Astrocyte (in vitro differentiated cells and primary cell): ENCODE measurements at places on chromosomes 3 and 15. TPM values are rescaled to one million over a fixed set of nuclear protein-coding genes. Genes with fewer than 3 reads are reported as not detected.
A peak's percentile ranks its signal among the peaks of the same experiment; 100 is the strongest.

DNA sequence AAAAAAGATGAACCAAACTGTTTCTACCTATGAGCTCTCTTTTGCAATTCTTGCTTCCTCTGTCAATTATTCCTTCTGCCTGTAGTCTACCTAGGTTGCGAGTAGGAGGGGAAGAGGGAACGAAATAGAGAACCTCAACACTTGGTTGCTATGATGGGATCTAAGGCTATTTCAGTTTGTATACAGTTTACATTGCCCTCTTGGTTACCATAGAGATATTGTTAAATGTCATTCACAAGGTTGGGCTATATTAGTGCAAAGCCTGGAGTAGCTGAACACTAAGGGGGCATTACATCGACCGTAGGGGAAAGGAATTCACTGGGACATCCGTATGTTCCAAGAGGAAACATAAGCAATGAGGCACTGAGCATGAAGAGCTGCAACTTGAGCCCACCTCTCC, 276.9 kb downstream of the GBE1 start:
- no peak for DNase-seq

DNA sequence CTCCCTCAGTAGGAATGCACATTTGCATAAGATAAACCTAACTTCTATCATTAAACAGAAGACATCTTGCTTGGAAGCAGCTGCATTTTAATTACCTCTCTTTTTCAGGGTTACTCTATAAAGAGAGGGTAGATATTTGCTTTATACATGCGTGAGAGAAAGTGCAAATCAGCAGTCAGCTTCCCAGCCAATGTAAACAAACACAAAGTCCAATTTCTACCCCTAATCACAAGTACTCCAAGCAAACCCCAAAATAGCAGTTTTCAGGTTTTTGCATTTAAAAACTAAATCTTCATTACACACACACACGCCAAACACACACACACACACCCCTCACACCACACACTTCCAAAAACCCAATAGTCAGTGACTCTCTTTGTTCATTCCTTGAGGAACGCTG, 303.9 kb upstream of the ALCAM start:
- DNase-seq: peak; percentile 16

DNA sequence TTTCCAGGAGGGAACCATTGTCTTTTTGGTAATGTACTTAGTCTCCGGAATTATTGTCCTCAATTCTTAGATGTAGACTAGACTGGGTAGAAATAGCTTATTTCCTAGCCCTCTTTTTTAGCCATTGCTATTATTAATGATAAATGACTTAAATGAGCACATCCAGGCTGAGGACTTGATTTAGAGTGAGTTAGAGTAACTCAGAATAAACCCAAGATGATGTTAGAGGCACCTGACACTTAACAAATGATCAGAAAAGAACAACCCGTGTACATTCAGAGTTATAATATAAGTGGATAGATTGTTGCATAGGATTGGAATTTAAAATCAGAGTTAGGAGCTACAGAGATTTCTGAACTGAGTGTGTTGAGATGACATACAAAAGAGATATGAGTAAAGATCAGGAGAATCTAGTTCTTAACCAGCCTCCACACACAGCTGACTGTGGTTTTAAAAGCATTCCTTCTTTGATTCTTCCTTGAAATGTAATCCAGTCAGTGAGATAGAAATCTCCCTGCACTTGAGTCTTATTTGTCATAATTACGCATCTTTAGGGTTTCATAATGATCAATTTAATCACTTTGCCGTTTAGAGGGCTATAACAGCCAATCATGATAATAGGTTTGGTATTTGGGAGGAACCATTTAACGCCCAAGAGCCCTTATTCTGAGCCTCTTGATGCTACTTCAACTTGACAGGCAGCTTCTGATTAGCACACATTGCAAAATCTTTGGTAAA, 366.5 kb downstream of the GAP43 start:
- DNase-seq: peak; percentile 95

The FBXO40 gene
- not detected in 2 replicates for total RNA-seq

DNA sequence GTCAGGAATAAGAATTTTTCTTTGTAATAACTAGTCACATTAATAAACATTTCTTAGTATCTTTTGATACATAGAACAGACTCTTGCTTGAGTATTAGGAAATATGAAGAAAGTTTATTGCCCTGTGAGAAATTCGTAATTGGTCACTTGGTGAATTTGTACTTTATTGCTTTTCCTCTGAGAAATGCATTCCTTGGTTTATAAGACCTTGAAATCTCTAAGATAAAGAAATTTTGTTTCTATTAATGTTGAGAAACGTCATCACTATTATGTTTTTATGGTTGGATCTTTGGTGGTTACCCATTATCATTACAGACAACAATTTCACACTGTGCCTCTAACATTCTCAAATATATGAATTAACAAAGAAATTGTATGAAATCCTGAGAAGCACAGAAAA, 652.0 kb upstream of the NECTIN3 start:
- peak; percentile 4 for DNase-seq

DNA sequence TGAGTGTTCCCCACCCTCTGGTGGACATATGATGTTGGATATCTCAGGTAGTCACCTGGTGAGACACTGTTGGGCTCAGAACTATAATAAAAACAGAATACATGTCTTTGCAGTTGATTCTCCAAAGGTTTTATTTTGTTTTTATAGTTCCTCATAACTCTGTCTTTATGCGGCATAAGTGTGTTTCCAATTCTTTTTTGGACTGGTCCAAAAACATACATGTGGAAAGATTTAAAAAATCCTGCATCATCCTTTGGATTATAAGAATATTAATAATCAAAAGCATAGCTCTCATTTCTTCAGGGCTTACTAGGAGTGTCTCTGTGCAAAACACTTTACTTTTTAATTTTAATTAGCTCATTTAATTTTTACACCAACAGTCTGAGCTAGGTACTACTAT, 71.0 kb upstream of the ANKRD34C start:
- no peak for DNase-seq

GRCh38 chr15:42367041-42367440, 7.7 kb downstream of the CAPN3 start:
- no peak for DNase-seq

DNA sequence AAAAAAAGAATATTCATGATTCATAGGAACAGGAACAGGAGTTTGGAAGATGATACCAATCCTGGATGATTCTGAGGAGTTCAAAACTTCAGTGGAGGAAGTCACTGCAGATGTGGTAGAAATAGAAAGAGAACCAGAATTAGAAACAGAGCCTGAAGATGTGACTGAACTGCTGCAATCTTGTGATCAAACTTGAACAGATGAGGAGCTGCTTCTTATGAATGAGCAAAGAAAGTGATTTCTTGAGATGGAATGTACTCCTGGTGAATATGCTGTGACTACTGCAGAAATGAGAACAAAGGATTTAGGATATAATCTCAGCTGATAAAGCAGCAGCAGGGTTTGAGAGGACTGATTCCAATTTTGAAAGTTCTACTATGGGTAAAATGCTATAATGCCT, 72.7 kb downstream of the GSK3B start:
- peak; percentile 36 for DNase-seq

GRCh38 chr3:13508496-13508895, 28.4 kb downstream of the HDAC11 start:
- no peak for DNase-seq

The ASB14 gene
- not detected in 2 replicates for total RNA-seq

GRCh38 chr3:155704771-155705559, 39.9 kb downstream of the PLCH1 start:
- DNase-seq: peak; percentile 68

The BTBD1 gene
- total RNA-seq: 60.3 and 61.1 TPM in 2 replicates

DNA sequence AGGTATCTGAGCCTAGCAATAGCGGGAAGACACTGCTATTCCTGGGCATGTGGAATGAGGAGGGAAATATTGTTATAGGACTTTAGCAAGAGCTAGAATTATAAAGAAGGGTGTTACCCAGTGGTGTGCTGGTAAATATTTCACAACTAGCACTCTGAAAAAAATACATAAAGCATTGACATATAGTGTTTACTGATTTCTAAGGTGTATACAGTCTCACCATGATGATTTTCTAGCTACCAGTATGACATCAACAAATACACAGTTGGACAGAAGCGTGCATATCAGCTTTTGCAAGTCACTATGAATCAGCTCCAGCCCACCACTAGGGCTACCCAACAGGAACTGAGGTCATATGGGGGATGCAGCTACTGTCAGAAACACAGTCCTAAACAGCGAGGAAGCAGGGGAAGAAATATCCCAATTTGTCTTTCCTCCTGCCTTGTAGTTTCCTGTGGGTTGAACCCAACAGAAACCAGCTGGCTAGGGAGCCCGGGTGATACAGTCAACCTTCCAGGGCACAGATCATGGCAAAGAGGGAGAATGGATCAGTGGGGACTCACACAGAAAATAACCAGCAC, 39.6 kb downstream of the HGD start:
- peak; percentile 73 for DNase-seq

DNA sequence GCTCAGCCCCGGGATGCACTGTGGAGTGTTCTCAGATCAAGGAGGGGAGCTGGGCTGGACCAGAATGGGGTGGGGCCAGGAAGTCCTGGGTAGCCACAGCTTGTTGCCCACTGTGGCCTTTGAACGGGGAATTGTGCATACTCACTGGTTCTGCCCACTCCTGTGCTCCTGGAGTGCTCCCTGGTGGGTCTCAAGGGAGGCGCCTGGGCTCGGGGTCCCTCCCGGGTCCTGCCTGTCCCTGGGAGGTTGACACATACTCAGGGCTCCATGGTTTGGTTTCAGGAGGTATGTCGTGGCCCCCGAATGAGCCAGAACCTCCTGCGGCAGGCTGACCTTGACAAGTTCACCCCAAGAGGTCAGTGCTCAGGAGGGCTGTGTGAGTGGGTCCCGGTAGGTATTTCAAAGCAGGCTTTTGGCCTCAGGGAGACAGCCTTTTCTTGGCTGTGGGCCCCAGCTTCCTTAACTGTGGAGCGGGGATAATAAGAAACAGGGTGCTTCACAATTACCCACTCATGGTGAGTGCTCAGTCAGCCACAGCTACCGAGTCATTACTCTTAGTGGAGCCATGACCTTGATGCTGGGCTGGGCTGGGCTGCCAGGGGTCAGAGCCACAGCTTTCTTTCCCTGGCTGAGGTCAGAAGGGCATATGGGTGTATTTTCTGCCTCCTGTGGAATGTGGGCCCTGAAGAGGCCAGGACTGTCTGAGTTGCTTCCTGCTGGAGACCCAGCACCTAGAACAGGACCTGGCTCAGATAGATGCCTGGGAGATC, 7.6 kb downstream of the DNAH1 start:
- no peak for DNase-seq
